ENCODE measurements at places on chromosomes 13 and 19. TPM values are rescaled to one million over a fixed set of nuclear protein-coding genes. Genes with fewer than 3 reads are reported as not detected.

SLAIN1 gene
- 23.3 TPM for total RNA-seq

RUBCNL gene
- total RNA-seq = 4.4 TPM

PSG1 gene
- total RNA-seq = not detected

FXYD3 gene
- not detected for total RNA-seq

DNA sequence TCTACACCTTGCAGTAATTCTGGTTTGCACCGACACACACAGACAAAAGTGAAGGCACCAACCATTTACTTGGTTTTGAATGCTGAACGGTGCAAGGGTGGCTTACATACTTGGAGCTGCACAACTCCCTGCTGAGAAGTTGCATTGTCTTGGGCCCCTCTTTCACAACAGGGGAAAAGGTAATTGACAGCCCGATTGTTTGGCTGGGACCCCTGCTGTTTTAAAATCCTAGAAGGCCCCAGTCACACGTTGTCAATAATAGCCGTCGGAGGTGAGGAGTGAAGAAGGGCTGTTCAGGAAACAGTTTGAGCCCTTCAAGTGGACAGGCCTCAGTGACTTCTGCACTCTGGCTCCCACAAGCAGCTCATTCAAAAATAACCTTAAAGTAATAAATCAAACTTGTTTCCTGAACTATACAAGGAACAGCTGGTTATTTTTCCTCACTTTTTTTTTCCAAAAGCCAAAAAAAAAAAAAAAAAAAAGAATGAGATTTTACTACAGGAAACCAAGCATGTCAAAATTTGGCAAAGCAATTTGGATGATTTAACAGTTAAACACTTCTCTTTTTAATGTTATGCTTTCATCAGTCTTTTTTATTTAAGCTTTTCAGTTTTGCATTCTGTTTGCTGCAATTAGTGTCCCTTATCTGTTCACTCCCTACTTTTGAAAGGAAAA lies 19.0 kb upstream of the SPRY2 start:
- no peak for DNase-seq

GRCh38 chr19:13212759-13213330 lies 62.6 kb downstream of the IER2 start:
- DNase-seq = peak; percentile 37

- no peak for DNase-seq
Measured at GRCh38 chr13:95123726-95124125, 177.5 kb downstream of the ABCC4 start.

GRCh38 chr13:77494226-77494625 lies 41.3 kb upstream of the SCEL start:
- no peak for DNase-seq

DNA sequence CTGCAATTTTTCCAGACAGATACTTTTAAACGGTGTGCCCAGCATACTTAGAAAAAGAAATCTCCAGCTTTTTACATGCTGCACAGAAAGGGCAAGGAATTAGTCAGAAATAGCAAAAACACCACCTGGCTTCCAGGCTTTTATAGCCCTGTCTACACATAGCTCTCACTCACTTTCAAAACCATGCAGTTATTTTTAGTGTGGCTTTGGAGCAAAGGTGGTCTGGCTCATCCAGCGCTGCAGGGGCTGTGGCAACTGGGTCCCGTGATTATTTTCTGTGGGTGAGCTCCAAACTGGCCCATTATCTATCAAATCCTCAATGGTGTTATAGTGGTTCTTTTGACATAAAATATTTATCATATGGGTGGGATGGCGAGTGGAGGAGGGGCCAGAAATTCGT lies 57.0 kb downstream of the COL4A2 start:
- DNase-seq = no peak

DNA sequence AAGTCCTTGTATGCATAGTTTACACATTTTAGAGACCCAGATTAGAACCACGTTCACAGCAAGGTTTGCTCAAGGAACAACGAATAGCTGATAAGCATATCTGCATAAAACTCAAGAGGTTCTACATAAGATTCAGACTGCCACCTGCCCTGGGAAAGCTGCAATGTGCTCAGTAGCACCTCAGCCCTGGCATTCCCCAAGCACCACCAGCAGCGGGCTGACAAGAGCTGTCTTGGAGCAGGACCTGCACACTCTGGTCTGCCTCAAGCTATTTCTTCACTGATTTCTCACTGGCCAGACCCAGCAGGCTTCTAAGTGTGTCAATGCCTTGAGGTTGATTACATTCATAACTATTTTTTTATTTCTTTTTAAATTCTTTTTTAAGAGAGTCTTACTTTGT lies 65.8 kb upstream of the UQCRFS1 start:
- DNase-seq = no peak
